ENCODE measurements at places on chromosomes 12 and 14.

- DNase-seq, result no peak
Observed at GRCh38 chr12:69284131-69284530, 44.8 kb downstream of the CPSF6 start.

DNA sequence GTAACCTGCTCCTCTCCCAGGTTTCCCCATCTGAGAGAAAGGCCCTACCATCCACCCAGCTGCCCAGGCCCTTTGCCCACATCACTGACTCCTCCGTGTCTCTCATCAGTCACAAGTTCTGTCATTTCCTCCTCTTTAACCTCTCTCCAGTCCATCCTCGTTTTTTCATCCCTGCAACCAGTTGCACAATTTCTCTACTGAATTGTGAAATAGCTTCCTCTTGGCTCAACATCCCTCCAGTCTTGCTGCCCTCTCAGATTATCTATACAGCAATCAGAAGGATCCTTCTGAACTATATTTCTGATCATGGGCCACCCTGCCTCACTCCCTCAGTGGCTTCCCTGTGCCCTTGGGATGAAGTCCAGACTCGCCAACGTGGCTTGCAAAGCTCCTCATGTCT is 6.8 kb downstream of the FAM161B start:
- DNase-seq, result no peak

DNA sequence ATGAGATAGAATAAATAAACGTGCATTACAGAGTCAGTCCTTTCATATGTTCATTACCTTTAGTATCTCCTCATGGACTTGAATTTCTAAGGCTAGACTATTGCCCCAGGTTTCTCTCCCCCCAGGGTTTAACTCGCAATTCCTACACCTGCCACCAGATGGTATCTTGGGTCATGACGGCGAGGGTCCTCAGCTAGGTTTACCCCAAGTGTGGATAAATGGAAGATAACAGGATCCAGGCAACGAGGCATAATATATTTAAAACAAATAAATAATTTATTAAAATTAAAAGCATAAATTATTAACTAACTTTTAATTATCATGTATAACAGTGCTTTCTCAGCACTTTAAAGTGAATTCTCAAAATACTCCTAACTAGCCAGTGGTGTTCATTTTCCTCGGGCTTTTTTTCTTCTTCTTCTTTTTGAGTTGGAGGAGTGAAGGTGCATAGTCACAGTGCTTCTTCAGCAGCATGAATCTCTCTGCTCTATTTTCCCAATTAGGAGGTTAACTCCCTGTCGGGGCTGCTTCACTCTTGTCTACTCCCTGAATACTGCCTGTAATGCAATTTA is 243.5 kb upstream of the CAND1 start:
- DNase-seq, result peak; percentile 3

- DNase-seq, result no peak
Observed at GRCh38 chr14:81351205-81351604, 48.9 kb downstream of the STON2 start.

DNA sequence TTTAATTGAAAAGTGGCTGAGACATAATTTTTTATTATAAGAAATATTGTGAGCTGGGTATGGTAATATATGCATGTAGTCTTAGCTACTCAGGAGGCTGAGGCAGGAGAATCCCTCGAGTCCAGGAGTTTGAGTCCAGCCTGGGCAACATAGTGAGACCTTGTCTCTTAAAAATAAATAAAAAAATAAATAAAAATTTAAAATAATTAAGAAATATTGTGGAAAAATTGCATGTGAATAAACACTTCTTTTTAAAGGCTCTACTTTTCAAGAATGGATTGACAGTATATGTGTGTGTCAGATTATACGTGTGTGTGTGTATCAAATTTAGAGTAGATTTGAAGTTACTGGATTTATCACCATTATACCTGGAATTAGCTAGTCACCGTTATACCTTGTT is 43.2 kb downstream of the ERC1 start:
- DNase-seq, result no peak

DNA sequence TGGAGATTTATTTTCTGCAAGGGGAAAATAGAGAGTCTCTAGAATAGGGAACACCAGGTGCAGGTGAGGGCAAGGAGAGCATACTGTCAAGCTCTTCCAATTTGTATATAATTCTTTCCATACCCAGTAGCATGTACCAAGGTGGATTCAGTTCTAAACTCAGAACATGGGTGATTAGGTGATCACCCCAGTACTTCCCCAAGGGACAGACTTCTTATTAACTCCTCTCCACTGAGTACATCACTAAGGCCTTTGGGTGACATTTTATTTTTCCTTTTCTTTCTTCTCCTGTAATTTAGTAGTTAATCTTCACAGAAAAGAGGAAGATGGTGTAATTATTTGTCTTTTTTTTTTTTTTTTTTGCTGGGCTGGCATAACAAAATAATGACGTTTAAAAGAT is 54.2 kb downstream of the DIP2B start:
- DNase-seq, result no peak

GRCh38 chr14:69259527-69260189 is at the start of gene GALNT16:
GALNT16 (plus strand) TSS chr14:69260158; CDS start chr14:69260291, 133 bp downstream.
- no peak for DNase-seq

- DNase-seq, result no peak
Observed at GRCh38 chr12:127162307-127162706, 1104.7 kb upstream of the TMEM132C start.

- DNase-seq, result no peak
Observed at GRCh38 chr12:31444736-31445135, 118.8 kb upstream of the SINHCAF start.

GRCh38 chr12:12735301-12735700 is 18.1 kb downstream of the CDKN1B start:
- no peak for DNase-seq

- no peak for DNase-seq
Observed at GRCh38 chr12:2395354-2395977, 342.7 kb downstream of the CACNA1C start.

DNA sequence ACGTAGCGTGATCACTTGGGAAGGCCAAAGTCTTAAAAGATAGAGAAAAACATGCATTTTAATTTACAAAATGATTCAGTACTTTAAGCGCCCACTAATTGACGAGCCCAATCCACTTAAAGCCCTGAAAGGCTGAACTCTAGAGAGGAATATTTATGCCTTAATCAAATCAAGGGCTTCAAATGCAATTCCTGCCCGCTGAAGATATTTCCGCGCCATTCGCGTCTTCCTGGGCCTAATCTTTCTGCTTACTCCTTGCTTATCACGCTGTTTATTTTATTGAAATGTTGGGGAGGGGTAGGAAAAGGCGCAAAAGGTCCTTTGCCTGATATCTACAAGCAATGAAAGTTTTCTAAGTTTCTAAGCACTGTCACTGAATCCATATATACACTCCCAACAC is 4.0 kb downstream of the TBX3 start:
- DNase-seq, result no peak

DNA sequence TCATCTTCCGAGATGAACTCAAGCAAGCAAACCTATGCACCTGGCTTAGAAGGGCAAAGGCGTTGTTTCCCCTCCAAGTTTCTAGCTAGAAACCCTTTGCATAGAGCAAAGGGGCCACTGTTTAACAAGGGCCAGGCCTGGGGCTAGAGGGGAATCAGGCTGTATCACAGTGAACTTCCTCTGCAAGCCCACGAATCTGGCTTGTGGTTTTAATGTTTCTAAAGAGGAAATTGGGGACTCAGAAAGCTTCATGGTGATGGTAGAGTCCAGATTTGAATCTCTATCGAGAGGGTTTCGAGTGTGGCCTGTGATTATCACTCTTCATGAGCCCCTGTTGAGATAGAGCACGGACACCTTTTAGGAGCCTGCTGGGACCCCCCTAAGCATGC is 189.9 kb downstream of the VRK1 start:
- DNase-seq, result no peak

DNA sequence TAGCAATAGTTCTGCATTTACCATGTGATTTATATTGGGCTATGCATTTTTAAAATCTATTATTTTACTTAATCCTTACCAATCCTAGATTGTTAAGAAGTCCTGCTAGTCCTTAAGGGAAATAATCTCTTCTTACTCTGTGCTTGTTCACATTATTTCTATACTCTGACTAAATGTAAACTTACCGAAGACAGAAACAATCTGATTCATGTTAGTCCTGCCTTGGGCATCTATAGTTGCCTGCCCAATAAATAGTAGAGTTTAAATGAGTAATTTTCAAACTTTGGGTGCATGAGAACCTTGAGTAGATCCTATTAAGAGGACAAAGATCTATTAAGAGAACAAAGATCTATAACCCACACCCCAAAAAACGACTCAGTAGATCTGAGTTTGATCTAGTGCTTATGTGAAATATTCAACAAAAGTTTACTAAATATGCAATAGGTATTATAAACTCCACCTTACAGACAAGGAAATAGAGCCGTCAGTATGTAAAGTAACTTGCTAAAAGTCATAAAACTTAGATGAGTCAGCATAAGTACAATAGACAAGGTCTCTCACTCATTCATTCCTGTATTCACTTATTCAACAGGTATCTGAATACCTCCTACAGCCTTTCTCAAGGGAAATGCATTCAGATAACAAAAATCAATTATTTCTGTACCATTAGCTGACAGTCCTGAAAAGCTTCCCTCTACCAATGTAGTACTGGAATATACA is 127.6 kb downstream of the PAWR start:
- DNase-seq, result no peak

DNA sequence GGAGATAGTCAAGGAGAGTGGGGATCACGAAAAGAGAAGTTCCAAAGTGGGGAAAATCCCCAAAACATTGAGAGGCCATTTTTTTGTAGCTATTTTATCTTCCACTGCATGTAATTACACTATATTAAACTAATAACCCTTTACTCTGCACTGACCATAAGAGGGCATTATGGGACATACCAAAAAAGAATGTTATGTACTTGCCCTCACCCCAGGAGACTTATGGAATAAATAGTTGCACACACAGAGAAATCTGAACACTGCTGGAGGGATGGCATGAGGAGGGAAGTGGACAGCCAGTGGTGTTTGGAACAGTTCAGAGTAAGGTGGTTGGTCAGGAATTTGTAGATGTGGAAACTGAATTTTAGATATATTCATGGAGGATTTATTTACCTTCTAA is 422.9 kb downstream of the SNAPC1 start:
- no peak for DNase-seq

DNA sequence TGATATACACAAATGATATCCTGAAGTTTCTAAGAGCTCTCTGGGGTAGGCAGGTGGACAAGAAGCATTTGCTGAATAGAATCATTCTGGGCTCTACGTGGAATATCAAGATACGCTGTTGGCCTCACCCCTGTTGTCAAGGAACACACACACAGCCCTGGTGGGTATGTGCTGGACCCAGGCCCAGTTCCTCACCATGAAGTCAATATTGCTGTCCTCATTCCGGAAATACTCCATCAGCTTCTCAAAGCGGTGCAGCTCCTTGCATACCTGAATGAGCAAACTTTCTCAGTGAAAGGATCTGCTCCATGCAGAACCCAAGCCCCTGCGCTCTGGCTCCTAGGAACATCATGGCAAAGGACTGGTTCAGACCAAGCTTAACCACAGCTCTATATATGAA is 31.4 kb downstream of the PRPF40B start:
- no peak for DNase-seq

GRCh38 chr12:31021809-31022494 is 51.7 kb upstream of the DDX11 start:
- DNase-seq, result no peak

GRCh38 chr14:22468830-22469229 is 120.2 kb downstream of the DAD1 start:
- DNase-seq, result no peak

- no peak for DNase-seq
Observed at GRCh38 chr12:47775100-47775911, 2.3 kb downstream of the SLC48A1 start.

DNA sequence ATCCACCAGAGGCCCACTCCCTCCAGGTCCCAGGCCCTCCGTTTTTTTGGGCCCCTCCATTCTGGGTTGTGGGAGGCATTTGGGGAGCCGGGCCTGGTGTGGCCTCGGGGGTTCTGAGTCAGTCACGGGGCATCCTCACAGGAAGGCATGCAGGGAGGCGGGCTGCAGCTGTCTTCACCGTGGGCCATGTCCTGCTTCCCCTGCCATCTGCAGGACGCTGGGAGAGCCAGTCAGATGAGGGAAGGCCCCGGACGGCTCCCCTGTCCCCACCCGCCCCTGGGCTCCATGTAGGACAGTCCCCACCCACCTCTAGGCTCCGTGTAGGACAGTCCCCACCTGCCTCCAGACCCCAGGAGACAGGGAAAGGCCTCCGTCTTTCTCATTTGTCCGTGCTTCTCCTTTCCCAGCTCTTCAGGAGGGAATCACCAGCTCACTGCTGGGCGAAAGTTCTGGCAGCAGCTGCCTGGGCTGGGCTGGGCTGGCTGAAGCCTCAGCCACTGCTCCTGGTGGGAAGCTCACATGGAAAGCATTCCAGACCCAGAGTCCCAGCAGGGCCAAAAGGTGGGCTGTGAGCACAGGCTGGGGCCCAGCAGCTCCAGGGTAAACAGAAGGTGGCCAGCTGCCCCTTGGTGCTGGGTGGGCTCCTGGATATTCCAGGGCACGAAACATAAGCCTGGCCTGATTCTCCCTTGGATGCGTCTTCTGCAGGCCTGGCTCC is 217.8 kb downstream of the KIF26A start:
- DNase-seq, result no peak

DNA sequence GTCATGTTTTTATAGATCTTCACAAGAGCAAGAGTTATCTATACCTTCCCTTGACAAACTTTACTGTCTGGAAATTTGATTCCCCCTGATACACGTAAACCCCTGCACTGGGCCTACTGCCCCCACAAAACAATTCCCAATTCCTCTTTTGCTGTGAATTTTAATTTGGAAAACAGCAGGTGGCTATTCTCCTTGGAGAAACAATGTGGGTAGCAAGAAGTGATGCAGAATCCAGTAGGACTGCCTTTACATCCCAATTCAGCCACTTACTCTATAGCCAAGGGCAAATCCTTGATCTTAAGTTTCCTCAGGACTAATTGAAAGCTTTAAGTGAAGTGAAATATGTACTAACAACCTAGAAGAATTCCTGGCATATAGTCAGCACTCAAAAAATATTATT is 129.3 kb downstream of the ACSS3 start:
- DNase-seq, result no peak

GRCh38 chr12:42426746-42427145 is 100.8 kb downstream of the PPHLN1 start:
- DNase-seq, result no peak

DNA sequence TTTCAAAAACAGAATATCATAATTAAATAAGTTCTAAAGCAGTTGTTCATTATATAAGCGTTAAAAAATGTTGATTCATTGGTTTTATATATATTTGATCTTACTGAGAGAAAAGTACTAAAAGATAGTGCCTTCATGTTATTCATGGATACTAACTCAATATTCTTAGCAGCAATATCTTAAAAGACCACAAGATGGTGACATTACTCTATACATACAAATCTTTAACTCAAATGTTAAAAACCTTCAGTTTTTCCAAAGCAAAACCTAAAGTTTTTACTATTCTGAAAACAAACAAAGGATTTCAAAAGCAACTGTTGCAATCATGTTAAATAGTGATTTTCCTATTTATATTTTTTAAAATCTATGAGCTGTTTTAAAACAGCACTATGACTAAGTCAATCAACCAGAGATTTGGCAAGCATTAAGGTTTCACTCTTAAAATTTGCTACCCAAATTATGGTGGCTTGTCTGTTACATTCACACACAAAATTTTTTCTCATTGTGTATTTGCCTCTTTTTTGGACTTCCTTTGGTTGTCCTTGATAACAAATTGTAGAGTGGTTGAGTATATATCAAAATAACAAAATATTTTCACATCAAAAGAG is 50.1 kb upstream of the RERGL start:
- no peak for DNase-seq

GRCh38 chr14:99753225-99754140 is 39.7 kb upstream of the EML1 start:
- DNase-seq, result no peak

Data from activated T-helper 9 cell treated with anti-CD3 and anti-CD28 coated beads, Interleukin-2, amount 50 U/mL, for 16 hours (primary cell).